ENCODE measurements at places on chromosomes 2 and 18.

GRCh38 chr18:7572822-7573221, 5.7 kb downstream of the PTPRM start:
- DNase-seq: no peak

- no peak for DNase-seq
These were observed 121.3 kb upstream of the ZFP36L2 start for GRCh38 chr2:43347746-43348145.

- DNase-seq: no peak
These were observed 47.9 kb upstream of the ITGAV start for GRCh38 chr2:186542002-186542401.

DNA sequence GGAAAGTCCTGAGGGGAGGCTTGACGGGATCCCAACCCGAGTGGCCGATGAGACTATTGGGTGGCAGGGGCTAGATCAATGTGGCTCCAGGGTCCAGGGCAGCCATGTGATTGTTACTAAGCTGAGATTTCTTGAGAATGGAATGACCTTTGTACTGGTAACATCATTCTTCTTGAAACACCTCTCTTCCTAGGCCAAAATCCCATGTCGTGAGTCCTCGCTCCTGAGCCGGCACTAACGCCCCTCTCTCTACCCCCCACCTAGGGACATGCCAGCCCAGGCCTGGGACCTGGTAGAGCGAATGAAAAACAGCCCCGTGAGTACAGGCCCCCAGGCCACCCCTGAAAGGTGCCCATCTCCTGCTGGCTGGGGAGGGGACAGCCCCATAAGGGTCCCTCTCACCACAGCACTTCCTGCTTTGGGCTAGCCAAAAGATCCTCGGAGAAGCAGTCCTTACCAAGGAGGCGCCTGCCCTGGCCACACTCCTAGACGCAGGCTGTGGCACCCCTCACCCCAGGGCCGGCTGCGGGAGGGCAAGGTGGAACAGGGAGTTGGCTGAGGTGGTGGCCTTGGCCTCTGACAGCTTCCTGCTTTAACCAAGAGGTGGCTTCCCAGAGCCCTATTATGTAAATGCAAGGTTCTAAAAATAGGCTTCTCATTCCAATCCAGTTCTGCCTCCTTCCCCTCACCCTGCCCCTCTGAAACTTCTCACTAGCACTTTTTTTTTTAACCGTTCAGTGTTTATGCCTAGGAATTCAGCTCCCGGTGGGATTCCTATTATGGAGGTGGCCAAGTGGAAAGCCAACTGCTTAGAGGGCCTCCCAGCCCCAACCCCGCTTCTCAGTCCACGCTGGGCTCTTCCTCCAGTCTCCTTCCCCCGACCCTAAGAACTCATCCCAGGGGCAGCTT, 126.6 kb upstream of the PPP1CB start:
- no peak for DNase-seq

DNA sequence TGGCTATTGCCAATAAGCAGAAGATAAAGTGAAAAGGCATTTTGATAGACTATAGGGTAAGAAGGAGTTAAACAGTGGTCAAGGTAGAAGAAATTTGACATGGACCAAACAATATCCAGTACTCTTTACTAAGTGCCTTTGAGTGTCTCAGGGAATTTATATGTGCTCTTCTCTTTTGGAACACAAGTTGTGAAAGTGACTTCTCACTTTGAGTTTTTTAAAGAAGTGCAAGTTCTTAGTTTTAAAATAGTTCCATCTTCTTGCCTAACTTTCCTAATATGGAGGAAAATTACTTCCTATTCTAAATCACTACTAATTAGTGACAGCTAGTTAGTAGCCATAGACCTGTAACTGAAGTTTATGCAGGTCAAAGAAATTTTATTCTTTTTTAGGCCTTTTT, 63.4 kb downstream of the AFTPH start:
- no peak for DNase-seq
